ENCODE measurements at places on chromosomes 3 and 15. TPM values are rescaled to one million over a fixed set of nuclear protein-coding genes. Genes with fewer than 3 reads are reported as not detected.
A peak's percentile ranks its signal among the peaks of the same experiment; 100 is the strongest.

GRCh38 chr3:184059424-184059823 lies 6.6 kb downstream of the HTR3C start:
- H3K27ac ChIP-seq = no peak overlapping the region
- DNase-seq = no peak
- no peaks in the 10 kb centered on the region for H3K4me1 ChIP-seq
- H3K4me3 ChIP-seq = no peak overlapping the region
- no peaks in the 10 kb centered on the region for H3K27me3 ChIP-seq

DNA sequence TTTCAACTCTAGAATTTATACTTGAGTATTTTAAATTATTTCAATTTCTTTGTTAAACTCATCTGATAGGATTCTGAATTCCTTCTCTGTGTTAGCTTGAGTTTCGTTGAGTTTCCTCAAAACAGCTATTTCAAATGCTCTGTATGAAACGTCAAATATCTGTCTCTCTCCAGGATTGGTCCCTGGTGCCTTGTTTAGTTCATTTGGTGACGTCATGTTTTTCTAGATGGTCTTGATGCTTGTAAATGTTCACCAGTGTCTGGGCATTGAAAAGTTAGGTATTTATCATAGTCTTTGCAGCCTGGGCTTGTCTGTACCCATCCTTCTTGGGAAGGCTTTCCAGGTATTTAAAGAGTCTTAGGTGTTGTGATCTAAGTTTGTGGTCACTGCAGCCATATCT lies 151.1 kb downstream of the KCNAB1 start:
- H3K4me1 ChIP-seq = no peaks in the 10 kb centered on the region
- no peaks in the 10 kb centered on the region for H3K27me3 ChIP-seq
- H3K4me3 ChIP-seq = no peak overlapping the region
- no peak for DNase-seq
- H3K36me3 ChIP-seq = no peaks in the 10 kb centered on the region

DNA sequence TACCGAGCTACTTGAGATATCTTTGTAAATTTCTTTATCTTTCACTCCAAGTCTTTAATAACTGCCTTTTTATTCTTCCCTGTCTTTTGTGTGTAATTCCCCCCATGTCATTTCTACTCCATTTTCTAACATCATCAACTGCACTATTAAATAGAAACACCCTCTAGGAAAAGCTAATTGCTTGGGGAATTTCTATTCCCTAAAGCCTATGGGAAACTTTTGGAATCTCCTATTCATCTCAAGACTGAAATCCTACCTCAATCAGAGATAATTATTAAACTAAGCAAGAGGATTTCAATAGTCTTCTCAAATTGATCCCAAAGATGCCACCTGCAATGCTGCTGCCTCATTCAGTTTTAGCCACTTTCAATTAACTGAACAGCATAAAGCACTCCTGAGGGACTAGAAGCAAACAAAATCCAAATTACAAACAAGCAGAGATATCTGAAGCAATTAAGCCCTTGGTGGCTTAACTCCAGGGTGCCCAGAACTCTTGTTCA lies 598.7 kb downstream of the IGSF11 start:
- H3K36me3 ChIP-seq = no peaks in the 10 kb centered on the region
- H3K27ac ChIP-seq = no peak overlapping the region
- no peaks in the 10 kb centered on the region for H3K4me1 ChIP-seq

GRCh38 chr3:122988508-122988907 lies 39.1 kb downstream of the SEMA5B start:
- H3K27me3 ChIP-seq = peaks cover 66% of the 10 kb centered on the region
- no peak overlapping the region for H3K4me3 ChIP-seq
- H3K36me3 ChIP-seq = no peaks in the 10 kb centered on the region

- peaks cover 4% of the 10 kb centered on the region for H3K36me3 ChIP-seq
- H3K27ac ChIP-seq = no peak overlapping the region
- H3K27me3 ChIP-seq = no peaks in the 10 kb centered on the region
- DNase-seq = no peak
- peaks cover 3% of the 10 kb centered on the region for H3K4me1 ChIP-seq
Measured at GRCh38 chr3:37118163-37118562, 56.2 kb downstream of the LRRFIP2 start.

- DNase-seq = no peak
- H3K36me3 ChIP-seq = no peaks in the 10 kb centered on the region
- H3K27ac ChIP-seq = no peak overlapping the region
- peaks cover 13% of the 10 kb centered on the region for H3K27me3 ChIP-seq
- H3K4me3 ChIP-seq = no peak overlapping the region
- H3K4me1 ChIP-seq = peaks cover 11% of the 10 kb centered on the region
Measured at GRCh38 chr15:64779024-64779423, 3.6 kb upstream of the RBPMS2 start.

DNA sequence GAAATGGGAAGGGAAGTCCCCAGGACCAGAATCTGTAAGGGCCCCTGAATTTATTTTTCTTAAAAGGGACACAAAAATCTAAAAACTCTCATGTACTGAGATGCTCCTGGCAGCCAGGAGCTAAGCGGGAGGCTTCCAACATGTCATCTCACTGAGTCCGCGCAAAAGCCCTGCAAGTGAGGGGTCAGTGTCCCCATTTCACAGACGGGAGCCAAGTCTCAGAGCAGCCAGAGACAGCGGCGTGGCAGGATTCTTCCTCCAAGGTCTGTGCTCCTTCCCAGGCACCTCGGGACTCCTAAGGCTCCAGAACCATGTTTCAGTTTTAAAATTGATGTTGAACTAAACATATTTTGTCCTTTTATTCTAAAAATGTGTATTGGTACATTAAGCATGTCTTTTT lies 114.8 kb downstream of the ADCY5 start:
- H3K36me3 ChIP-seq = no peaks in the 10 kb centered on the region
- no peak for DNase-seq
- no peak overlapping the region for H3K27ac ChIP-seq

DNA sequence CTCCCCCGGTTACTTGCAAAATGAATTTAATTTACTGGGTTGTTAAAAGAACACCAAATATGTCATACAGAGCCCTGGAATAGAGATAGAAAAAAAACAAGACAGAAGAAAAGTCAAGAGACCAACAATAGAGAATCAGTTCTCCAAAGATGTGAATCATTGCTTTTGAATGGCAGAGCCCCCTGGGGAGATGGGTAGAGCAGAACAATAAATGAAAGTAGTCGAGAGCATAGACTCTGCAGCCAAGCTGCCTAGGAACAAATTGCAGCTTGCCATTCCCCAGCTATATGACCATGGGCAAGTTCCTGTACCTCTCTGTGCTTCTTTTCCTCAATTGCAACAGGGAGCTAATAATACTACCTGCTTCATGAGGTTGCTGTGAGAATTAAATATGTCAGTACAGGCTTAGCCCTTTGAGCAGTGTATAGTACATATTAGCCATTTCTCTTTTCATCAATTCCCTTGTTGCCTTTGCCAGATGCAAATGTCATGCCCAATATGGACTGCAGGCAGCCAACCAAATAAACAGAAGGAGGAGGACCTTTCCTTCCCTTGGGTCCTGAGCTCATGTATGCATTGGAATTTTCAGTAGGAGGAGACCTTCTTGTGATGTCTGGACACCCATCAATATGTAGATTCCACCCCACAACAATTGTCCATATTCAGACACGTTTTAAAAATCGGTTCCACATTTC lies 25.0 kb upstream of the BFSP2 start:
- no peak overlapping the region for H3K4me3 ChIP-seq
- H3K27me3 ChIP-seq = no peaks in the 10 kb centered on the region
- H3K27ac ChIP-seq = no peak overlapping the region
- no peaks in the 10 kb centered on the region for H3K36me3 ChIP-seq
- no peak for DNase-seq
- H3K4me1 ChIP-seq = no peaks in the 10 kb centered on the region

GRCh38 chr3:30667280-30667651 lies 60.9 kb downstream of the TGFBR2 start:
- peaks cover 30% of the 10 kb centered on the region for H3K4me1 ChIP-seq
- DNase-seq = no peak
- no peaks in the 10 kb centered on the region for H3K27me3 ChIP-seq
- peaks cover 15% of the 10 kb centered on the region for H3K36me3 ChIP-seq
- no peak overlapping the region for H3K4me3 ChIP-seq

- H3K27me3 ChIP-seq = no peaks in the 10 kb centered on the region
- no peaks in the 10 kb centered on the region for H3K4me1 ChIP-seq
- no peak overlapping the region for H3K4me3 ChIP-seq
- no peak for DNase-seq
- no peaks in the 10 kb centered on the region for H3K36me3 ChIP-seq
- H3K27ac ChIP-seq = no peak overlapping the region
Measured at GRCh38 chr3:146092230-146092629, 68.8 kb downstream of the PLOD2 start.

DNA sequence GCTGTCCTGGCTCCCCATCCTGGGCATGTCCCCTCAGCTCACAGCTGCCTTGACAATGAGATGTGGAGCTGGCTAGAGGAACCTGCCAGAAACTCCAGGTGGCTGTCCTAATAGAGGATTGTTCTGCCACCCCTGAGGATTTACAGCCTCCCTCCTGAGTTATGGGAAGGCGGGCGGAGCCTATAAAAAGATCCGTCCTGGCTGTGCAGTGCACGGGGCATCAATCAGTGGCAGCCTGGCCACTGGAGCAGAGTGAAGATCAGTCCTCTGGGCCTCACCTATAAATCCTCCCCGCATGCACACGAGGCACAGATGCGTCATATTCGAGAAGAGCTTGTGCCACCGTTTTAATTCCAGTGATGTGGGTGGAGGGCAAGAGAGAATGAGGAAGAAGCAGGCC lies 90.0 kb downstream of the MEGF11 start:
- no peak overlapping the region for H3K4me3 ChIP-seq
- H3K27ac ChIP-seq = no peak overlapping the region
- DNase-seq = no peak
- no peaks in the 10 kb centered on the region for H3K27me3 ChIP-seq
- no peaks in the 10 kb centered on the region for H3K36me3 ChIP-seq
- H3K4me1 ChIP-seq = no peaks in the 10 kb centered on the region

DNA sequence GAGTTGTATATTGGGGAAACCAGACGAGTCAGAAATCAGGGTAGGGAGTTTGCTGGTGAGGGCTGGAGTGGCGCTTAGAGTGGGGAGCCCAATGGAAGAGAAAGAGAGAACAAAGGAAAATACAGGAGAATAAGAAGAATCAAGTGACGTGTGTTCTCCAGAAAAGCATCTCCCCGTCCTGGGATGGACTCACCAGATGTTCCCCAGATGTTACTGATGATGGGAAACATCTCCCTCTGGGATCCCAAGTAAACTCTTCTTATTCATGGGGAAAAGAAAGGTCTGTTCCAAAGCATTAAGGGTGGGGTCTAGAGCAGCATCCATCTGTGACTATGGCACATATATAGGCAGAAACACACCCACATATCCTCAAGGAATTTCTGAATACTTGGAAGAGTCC lies 3.0 kb upstream of the CSRNP1 start:
- H3K27ac ChIP-seq = no peak overlapping the region
- H3K4me1 ChIP-seq = peaks cover 24% of the 10 kb centered on the region
- DNase-seq = peak; percentile 43
- H3K27me3 ChIP-seq = no peaks in the 10 kb centered on the region
- H3K36me3 ChIP-seq = no peaks in the 10 kb centered on the region

- peaks cover 23% of the 10 kb centered on the region for H3K27me3 ChIP-seq
- H3K36me3 ChIP-seq = no peaks in the 10 kb centered on the region
- no peak for DNase-seq
- no peaks in the 10 kb centered on the region for H3K4me1 ChIP-seq
Measured at GRCh38 chr3:10581251-10581650, 75.9 kb upstream of the ATP2B2 start.

- no peak for DNase-seq
- H3K27ac ChIP-seq = no peak overlapping the region
- H3K4me3 ChIP-seq = no peak overlapping the region
- H3K4me1 ChIP-seq = peaks cover 13% of the 10 kb centered on the region
- peaks cover 3% of the 10 kb centered on the region for H3K36me3 ChIP-seq
- no peaks in the 10 kb centered on the region for H3K27me3 ChIP-seq
Measured at GRCh38 chr3:105827959-105828358, 40.9 kb downstream of the CBLB start.

DNA sequence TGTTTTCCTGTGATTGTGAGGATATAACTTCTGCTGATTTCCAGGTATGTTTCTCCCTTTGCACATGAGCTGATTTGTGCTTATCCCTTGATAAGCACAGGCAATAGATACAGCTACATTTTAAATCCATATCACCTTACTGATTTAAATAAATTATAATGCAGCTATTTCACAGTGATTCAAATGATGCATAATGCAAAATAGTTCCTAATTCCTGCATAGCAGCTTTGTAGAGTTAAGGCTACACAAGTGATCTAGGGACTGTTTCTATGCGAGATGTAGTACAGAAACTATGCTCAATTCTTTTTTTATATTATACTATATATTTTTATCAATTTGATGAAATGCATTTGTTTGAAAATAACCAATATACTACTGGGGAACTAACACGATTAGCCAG lies 334.2 kb downstream of the LRTM1 start:
- H3K36me3 ChIP-seq = no peaks in the 10 kb centered on the region
- H3K27me3 ChIP-seq = no peaks in the 10 kb centered on the region
- no peak for DNase-seq
- H3K4me1 ChIP-seq = no peaks in the 10 kb centered on the region
- H3K4me3 ChIP-seq = no peak overlapping the region

DNA sequence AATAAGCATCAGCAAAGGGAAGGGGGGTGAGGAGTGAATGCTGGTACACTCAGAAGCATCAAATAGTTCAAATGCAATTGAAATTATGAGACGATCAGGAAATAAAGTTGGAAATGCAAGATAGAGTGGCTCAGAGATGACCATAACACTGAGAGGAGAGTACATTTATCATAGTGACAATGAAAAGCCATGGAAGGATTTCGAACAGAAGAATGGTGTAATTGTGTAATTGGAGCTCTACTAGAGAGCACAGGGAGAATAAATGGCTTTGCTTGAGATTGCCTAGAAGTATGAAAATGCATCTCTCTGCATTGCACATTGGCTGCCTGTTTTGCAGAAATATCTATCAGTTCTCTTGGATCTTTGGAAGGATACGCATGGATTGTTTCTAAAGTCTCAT lies 163.3 kb downstream of the TP63 start:
- H3K4me1 ChIP-seq = peaks cover 27% of the 10 kb centered on the region
- H3K27ac ChIP-seq = peak overlapping the region; percentile 23
- DNase-seq = no peak
- H3K36me3 ChIP-seq = no peaks in the 10 kb centered on the region
- H3K4me3 ChIP-seq = peak overlapping the region; percentile 8
- no peaks in the 10 kb centered on the region for H3K27me3 ChIP-seq

- H3K36me3 ChIP-seq = no peaks in the 10 kb centered on the region
- H3K27ac ChIP-seq = no peak overlapping the region
- H3K4me1 ChIP-seq = no peaks in the 10 kb centered on the region
- no peak for DNase-seq
- no peak overlapping the region for H3K4me3 ChIP-seq
- H3K27me3 ChIP-seq = no peaks in the 10 kb centered on the region
Measured at GRCh38 chr3:70038693-70039092, 39.2 kb downstream of the SAMMSON start.

Gene XCR1
- 7.2 TPM for total RNA-seq

Gene GUCA1C
- not detected for total RNA-seq

Gene GOLGA8J
- total RNA-seq = not detected

Gene ERC2
- total RNA-seq = not detected

Gene HAPLN3
- total RNA-seq = 9.1 TPM

Gene PRR20G
- total RNA-seq = not detected

Gene NPAP1
- not detected for total RNA-seq

Gene UBE2E2
- 38.0 TPM for total RNA-seq

Gene CCR2
- 0.80 TPM for total RNA-seq

All from suprapubic skin (tissue), 4 donors.